Astrocyte (in vitro differentiated cells and primary cell): ENCODE measurements at places on chromosomes 13 and 19.

DNA sequence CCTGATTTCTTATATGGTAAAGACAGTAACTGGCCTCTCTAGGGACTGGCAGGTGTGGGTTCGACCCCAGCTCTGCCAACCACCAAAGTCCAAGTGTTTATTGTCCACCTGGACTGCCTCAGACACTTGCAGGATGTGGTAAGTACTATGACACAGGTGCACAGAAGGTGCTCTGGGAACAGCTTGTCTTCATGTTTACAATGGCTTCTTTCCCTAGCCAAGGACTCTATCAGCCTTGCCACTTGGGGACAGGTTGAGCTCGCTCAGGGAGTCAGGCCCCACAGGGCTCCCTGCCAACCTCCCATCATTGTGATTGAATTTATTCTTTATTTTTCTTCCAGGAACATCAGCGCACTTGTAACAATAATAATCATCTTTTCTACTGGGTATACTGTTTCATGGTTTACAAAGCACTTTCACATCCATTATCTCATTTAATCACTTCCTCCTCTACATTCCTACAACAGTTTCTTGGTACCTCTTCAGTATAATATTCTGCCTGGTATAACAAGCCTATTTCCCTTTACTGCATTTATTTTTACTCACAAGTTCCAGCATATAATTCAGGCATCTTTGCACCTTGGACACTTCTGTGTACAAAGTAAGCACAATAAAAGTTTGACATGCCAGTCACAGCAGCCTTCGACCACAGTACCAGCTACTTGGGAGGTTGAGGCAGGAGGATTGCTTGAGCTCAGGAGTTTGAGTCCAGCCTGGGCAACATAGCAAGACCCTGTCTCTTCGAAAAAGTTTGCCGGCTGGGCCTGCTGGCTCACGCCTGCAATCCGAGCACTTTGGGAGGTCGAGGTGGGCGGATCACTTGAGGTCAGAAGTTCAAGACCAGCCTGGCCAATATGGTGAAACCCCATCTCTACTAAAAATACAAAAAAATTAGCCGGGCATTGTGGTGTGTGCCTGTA lies 24.2 kb upstream of the GATAD2A start:
- H3K36me3 ChIP-seq: no peaks in the 10 kb centered on the region
- H3K27ac ChIP-seq: no peak overlapping the region
- H3K27me3 ChIP-seq: no peaks in the 10 kb centered on the region
- DNase-seq: no peak

DNA sequence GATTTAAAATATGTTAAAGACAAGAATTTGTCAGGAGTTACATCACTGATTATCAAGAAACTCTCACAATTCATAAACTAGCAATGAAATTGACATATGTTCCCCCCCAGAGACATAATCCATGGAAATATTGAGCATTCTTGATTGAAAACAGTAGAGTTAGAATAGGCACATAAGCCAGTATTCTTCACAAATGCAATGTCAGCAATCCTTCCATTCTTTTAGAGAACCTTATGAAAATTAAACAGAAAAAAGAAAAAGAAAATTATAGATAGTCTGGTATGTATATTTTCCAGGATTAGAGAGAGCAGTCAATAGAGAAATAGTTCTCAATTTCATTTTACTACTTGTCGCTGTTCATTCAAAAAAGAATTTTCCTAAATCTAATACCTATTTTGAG lies 458.4 kb downstream of the EFNB2 start:
- no peak overlapping the region for H3K4me3 ChIP-seq
- H3K27me3 ChIP-seq: no peaks in the 10 kb centered on the region
- H3K4me1 ChIP-seq: no peaks in the 10 kb centered on the region
- no peak overlapping the region for H3K27ac ChIP-seq
- H3K36me3 ChIP-seq: no peaks in the 10 kb centered on the region

- H3K4me1 ChIP-seq: peaks cover 4% of the 10 kb centered on the region
- H3K27me3 ChIP-seq: no peaks in the 10 kb centered on the region
- no peak overlapping the region for H3K27ac ChIP-seq
- peaks cover 84% of the 10 kb centered on the region for H3K36me3 ChIP-seq
- DNase-seq: no peak
- H3K4me3 ChIP-seq: no peak overlapping the region
Observed at GRCh38 chr19:38842439-38843174, 7.2 kb downstream of the HNRNPL start.

GRCh38 chr13:45796426-45797235 lies 54.9 kb downstream of the SIAH3 start:
- H3K27ac ChIP-seq: no peak overlapping the region
- no peak for DNase-seq
- H3K27me3 ChIP-seq: peaks cover 2% of the 10 kb centered on the region
- H3K36me3 ChIP-seq: no peaks in the 10 kb centered on the region
- H3K4me1 ChIP-seq: no peaks in the 10 kb centered on the region
- H3K4me3 ChIP-seq: no peak overlapping the region

GRCh38 chr19:50537769-50538230 lies 24.1 kb upstream of the ASPDH start:
- H3K27ac ChIP-seq: no peak overlapping the region
- H3K4me1 ChIP-seq: no peaks in the 10 kb centered on the region
